ENCODE measurements at places on chromosomes 13 and 19.

DNA sequence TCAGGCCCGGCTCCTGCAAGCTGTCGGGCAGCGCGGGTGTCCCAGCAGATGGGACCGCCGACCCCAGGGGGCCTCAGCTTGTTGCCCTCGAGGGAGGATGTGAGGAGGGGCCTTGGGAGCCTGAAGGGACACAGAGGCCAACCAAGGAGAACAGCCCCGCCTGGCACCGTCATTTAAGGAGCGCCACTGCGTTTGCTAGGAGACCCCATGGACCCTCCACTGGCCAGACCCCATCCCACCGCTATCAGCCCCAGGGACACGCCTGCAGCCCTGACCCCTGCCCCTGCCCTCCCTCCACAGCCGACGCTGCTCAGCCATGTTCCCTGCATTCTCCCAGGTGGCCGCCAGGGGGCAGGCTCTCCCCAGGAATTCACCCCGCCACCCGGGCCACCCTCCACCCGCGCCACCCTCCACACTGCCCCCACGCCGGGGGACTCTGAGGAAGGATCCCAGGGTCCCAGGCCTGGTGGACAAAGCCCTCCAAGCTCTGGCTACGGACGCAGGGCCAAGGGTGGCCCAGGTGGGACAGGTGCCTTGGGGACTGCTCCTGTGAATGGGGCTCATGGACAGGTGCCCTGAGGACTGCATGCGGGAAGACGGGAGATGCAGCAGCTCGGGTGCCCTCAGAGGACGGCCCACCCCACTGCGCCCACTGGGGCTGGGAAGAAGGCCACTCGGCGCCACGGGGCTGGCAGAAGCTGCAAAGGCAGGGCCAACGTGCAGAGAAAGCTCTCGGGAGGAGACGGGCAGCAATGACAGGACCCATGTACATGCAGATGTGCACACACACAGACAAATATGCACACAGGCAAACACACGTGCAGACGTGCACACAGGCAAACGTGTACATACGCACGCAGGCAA is 34.4 kb downstream of the PIP5K1C start:
- peak; percentile 72 for DNase-seq

DNA sequence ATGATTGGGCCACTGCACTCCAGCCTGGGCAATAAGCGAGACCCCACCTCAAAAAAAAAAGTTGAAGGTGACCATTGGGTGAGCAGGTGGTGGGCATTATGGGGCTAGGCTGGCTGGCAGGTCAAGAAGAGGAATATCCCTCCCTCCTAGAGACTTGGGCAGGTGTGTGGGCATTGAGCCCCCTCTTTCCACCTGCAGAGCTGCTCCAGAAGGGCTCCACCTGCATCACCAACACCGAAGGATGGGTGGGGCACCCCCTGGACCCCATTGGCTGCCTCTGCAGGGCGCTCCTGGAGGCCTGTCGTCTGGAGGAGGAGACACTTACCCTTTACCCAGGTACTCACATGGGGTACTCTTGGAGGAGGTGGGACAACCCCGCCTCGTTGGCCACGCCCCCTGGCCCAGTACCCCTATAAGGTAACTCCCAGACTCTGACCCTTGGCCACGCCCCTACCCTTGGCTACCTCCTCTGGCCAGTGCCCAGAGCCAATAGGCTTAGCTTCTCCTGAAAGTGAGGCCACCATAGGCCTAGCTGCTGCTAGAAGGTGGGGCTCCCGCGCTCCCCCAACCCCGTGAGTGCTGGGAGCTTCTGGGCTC is 21.9 kb downstream of the ZSWIM4 start:
- no peak for DNase-seq

GRCh38 chr13:70042193-70042592 is 65.4 kb upstream of the ATXN8OS start:
- no peak for DNase-seq

DNA sequence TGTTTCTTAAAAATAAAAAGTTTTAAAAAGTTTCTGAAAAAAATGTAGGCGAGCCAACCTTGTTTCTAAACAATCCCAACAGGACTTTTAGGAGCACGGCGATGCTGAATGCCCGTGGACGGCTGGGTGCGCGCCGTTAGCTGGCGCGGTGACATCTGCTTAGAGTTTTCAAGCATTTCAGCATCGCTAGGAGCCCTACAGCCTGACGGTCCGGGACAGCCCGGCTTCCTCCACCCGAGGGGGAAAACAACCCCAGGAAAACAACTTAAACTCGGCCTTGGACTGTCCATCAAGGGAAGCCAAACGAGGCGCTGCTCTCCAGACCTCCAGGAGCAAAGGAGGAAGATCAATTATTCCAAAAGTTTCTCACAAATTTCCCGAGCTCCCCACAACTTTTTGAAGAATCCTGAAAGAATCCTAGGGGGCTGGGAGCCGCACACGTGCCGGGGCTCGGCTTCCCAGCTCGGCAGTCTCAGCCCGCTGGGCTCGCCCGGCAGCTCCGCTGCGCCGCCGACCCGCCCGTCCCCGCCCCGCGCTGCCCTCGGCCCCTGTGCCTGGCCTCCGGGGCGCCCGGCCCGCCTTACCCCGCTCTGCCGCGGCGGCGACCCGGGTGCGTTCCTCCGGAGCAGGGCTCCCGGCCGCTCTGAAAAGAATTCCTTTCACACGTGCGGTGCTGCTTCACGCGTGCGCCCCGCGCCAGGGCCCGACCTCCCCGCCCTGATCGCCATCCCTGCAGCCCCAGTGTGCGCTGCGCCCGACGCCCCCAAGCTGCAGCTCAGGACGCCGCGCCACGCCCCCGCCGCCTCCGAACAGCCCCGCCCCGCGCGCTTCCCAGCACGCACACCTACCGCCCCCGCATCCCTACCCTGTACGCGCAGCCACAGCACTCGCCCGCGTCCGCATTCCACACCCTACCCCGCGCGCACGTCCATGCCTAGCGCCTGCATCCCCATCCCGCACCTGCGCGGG is at the start of gene GJA3:
Gene GJA3, minus strand, starts transcription at position 747 of the 969 bp plus-strand sequence. CDS start 17,764 bp downstream, outside the sequence.
- DNase-seq: peak; percentile 27

- DNase-seq: no peak
These were observed 27.7 kb downstream of the EFNB2 start for GRCh38 chr13:106507560-106508274.

DNA sequence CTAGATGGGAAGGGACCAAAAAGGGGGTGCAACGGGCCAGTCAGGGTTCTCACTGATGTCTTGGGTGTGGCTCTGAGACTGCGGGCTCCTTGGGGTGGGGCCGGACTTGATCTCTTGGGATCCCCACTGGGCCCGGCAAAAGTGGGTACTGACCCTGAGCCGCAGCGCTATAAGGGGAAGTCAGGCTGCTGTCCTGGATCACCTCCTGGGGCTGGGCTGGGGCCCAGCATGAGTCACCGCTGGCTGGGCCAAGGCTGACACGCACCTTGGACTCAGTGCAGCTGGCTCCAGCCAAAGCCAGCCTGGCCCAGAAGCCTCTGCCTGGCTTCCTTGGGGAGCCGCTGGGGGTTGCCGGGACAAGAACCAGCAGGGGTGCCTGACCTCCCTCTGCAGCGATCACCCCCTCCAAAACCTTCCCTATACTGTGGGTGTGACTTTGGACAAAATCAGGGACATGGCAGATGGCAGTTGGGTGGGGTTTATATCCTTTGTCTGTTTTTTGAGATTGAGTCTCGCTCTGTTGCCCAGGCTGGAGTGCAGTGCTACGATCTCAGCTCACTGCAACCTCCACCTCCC is 617 bp upstream of the IQCN start:
- DNase-seq: no peak

GRCh38 chr13:97726664-97727280 is 226.7 kb upstream of the IPO5 start:
- DNase-seq: no peak

DNA sequence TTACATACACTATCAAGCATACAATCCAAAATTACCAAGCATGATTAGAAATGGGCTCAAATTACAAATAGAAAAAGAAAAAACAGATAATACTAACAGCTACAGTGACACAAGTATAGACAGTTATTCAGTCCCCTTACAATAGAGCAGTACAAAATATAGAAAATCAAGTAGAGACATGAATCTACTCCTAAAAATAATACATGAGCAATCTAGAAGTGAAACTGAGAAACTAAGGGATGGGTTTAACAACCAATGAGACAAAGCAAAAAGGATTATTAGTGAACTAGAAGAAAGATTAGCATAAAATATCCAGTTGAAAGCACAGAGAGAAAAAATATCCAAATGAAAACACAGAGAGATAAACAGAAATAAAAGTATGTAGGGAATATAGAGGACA is 426.7 kb downstream of the TBC1D4 start:
- DNase-seq: no peak

DNA sequence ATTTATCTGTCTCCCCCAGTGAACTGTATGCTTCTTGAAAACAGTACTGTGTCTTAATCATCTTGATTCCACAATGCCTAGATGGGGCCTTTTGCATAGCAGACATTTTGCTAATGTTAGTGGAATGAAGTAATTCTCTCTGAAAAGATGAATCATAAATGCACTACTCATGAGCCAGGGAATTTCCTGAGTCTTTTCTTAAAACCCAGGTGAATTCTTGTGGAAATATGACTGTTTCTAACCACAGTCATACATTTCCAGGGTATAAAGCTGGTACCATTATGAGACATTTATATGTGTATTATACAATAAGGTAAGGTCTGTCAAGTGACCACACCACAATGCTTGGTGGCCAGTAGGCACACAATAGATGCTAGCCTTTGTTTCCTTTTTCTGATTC is 5.5 kb upstream of the KCTD4 start:
- DNase-seq: no peak

Measured in T-cell (primary cell).